ENCODE measurements at places on chromosomes 2 and 18.

GRCh38 chr2:187655001-187655400, 100.8 kb upstream of the TFPI start:
- no peak for DNase-seq

- DNase-seq: no peak
These were observed 8.9 kb downstream of the EDAR start for GRCh38 chr2:108980076-108980475.

GRCh38 chr18:50614838-50615237, 55.0 kb downstream of the MAPK4 start:
- DNase-seq: no peak

- no peak for DNase-seq
These were observed 1.8 kb upstream of the TBR1 start for GRCh38 chr2:161414042-161415033.

DNA sequence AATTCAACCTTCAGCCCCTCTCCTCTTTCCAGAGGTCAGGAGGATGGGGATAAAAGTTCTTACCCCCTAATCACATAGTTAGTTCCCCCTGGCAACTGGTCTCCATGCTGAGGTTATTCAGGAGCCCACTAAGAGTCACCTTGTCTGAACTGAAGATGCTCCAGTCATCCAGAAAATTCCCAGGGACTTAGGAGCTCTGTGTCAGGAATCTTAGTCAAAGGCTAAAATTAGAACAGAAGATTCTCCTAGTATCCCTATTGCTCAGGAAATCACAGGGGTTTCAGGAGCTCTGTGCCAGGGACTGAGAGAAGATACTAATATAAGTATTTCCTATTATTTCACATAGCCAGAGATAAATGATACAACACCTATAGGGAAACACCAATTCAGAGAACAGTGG, 37.3 kb upstream of the LONRF2 start:
- no peak for DNase-seq

DNA sequence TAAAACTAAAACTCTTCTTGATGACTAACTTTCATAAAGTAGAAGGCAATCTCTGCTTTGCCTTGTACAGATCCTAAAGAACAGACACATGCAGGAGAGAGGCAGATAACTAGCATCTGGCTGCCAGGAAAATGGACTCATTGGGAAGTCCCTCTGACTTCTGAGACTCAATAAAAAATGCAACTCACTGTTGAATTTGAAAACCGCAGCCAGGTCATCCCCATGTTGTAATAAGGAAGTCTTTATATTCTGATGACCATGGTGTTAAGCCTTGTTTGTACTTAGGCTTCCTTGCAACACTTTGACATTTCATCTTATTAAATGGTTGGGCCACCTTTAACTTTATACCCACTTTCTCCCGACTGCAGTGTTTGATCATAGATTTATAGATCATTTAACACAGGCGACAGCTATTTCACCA, 375.1 kb upstream of the KCNH7 start:
- no peak for DNase-seq

- no peak for DNase-seq
These were observed 35.4 kb upstream of the HNMT start for GRCh38 chr2:137928547-137929518.

DNA sequence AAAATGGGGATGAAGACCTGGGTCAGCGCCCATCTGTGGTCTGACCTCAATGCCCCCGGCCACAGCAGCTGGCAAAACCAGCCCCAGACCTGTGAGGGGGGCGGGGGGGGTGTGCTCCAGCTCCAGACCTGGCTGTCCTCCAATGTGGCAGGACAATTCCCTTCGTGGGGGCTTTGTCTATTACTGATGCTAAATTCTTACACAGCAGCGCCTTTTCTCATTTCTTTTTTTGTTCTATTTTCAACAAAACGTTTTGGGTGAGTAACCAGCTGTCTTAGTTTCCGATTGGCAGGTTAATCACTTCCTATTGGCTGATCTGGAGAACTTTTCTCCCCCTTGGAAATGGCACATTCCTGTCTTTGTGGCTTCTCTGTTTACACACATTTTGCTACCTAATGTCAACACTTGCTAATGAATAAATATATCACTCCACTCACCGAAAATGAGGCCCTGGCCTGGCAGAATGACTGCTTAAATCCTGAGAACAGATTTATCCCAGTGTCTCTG, 4.4 kb downstream of the SMAD7 start:
- DNase-seq: no peak

DNA sequence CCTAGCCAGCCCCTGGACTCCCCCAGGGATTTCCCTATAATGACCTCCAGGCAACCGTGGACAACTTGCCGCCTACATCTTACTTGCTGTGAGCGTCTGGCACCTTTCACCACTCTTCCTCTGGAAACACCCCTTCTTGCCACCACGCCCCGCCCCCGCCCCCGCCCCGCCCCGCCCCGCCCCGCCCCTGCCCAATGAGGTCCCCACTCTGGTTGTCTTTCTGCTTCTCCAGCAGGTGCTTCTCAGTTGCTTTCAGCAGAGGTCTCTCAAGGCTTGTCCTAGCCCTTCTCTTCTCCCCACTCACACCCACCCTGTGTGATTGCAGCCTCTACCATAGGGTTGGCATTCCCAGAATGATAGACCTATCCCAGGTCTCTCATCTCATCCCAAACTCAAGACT, 214.5 kb downstream of the EN1 start:
- DNase-seq: no peak

DNA sequence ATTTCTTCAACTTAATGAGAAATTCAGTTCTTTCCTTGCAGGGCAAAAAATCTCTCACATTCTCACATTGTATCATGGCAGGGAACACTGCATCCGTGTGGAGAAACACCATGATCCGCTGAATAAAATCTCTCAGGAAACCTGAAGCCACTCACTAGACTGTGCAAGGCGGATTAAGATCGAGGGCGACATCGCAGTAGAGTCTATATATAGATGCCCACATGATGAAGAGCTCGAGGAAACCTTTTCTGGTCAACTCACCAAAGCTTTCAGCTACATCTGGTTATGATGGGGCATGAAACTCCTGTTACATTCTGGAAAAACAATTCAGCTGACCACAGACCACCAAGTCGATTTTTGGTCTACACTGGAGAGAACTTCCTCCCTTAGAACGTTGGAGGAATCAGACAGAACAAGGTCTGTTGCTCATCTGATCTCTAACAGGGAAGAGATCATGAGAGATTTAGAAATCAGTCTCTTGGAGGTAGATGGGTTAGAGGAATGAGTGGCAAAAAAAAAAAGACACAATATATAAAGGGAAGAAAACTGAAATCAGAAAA, 162.9 kb upstream of the ZNF516 start:
- no peak for DNase-seq

DNA sequence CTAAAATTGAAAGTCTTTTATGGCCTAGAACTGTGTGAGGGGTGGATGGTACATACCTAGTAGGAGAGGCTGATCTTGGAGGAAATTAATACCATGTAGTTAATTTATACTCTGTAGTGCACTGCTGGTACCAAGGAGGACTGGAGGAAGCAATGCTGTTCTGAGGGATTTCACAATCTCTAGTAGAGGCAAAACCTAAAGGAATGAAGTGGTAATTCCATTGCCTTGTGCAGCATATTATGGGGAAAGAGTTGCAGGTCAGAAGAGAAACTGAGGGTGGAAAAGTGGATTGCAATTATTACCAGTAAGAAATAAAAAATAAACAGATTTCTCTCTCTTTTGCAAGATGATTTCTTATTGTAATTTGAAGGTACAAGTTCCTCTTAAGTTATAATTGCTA, 2.2 kb downstream of the ABI2 start:
- no peak for DNase-seq

DNA sequence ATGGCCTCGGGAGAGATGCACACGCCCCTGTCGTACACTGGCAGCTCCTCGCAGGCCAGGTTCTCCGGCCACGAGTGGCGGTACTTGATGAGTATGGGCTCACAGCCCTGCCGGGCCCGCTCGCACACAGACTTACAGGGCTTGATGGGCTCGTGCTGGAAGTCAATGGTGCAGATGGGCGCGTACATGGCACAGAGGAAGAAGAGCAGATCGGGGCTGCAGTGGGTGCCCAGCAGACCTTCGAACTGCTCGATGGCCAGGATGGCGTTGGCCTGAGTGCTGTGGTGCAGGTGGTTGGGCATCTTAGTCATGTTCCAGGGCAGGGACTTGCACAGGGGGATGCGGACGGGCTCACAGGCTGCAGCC, 359 bp downstream of the FRZB start:
- no peak for DNase-seq

GRCh38 chr2:40452786-40453185, 896 bp upstream of the SLC8A1 start:
- DNase-seq: no peak

GRCh38 chr2:150759106-150759505, 271.6 kb upstream of the RND3 start:
- no peak for DNase-seq

- DNase-seq: no peak
These were observed 33.9 kb upstream of the SIX2 start for GRCh38 chr2:45043174-45043573.

DNA sequence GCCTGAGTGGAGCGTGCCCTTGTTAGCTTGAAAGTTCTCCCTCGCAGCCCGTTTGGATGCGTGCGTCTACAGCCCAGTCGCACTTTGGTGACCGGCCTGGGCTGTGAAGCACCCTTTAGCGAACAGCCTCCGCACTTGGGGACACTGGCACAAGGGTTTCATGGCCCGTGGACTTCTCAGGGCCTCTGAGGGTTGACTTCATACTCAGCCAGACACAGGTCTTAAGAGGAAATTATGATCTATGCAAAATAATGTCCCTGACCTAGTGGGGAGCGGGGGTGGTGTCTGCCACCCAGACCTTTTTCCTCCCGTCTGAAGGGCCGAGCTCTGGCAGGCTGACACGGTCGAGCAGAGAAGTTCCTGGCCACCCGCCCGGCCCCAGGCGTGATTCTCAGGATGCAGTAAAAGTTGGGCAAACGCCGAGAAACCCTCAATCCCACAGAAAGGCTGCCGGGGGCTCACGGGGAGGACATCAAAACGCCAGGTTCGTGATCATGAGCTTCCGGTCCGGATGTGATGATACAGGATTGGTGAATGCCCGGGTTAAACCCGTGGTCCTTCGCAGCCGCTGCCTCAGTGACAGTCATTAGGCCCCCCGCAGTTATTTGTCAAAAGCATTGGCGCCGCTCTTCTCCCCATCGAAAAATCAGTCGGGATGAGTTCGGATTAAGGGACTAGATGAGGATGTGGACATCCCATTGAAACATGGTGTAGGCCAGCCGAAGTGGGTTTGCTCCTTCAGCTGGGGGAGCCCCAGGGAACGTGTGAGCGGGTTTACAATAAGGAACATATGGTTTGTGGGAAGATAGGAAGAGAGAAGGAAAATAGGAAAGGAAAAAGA, 3.6 kb upstream of the PAX3 start:
- DNase-seq: no peak

DNA sequence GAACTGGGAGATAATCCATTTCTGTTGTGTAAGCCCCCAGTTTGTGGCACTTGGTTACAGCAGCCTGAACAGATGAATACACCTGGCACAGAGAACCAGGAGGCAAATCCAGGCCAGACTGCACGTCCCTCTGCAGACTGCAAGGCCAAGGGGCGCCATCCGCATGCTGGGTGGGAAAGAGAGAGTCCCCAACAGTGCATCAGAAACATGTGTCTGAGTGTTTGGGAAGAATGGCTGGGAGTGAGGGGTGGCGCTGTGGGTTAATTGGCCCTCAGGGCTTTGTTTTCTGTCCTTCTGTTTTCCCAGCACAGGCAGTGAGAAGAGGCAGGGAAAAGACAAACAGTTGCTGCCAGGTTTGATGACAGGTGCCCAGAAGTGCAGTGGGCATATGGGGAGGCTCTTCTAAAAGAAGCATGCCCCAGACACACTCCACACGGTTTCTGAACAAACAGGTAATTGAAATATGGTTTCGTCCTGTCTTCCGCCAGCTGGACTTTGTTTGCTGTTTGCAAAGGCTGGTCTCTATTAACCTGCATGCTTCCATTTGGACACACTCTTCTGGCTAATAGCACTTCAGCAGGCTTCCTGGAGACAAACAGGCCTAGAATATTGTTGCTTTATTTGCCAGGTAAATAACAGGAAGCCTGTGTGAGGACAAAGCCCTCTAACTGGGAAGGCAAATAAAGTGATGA, 43.4 kb upstream of the SEC11C start:
- no peak for DNase-seq

GRCh38 chr2:181552808-181553207, 95.6 kb downstream of the ITGA4 start:
- no peak for DNase-seq

- DNase-seq: no peak
These were observed 6.7 kb upstream of the TNP1 start for GRCh38 chr2:216866515-216867095.

DNA sequence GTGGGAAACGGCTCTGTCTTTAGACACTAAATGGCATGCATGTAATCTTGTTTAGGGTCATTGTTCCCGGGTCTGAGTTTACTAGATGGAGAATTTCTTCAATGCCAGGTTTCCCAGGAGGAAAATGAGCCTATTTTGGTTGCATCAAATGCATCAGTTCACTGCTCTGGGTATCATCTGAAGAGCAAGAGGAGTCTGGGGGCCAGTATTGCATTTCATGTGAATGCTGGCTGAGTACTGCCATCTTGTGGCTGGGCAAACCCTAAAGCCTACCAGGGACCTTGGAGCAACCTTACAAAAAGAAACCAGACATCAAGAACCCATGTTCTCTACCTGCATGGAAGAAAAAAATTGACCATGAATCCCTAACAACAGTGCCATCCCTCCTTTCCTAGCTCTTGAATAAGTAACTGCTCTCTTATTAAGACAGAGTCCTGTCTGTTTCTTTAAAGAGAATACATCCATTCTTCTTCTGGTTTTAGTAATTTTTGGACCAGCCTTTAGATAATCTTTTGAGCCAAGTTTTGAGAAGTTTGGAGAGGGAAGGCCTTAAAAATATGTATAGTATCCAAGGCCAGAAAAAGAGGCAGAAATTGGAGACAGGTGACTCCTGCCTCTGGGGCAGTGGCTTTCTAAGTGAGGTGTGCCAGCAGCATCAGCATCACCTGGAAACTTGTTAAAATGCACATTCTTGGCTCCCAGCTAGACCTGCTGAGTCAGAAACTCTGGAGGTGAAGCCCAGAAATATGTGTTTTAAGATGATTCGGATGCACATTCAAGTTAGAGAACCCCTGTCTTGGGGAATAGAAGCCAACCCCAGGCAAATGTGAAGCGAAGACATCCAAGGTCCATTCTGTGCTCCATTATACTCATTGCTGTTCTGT, 261.0 kb upstream of the CXCR4 start:
- DNase-seq: no peak

DNA sequence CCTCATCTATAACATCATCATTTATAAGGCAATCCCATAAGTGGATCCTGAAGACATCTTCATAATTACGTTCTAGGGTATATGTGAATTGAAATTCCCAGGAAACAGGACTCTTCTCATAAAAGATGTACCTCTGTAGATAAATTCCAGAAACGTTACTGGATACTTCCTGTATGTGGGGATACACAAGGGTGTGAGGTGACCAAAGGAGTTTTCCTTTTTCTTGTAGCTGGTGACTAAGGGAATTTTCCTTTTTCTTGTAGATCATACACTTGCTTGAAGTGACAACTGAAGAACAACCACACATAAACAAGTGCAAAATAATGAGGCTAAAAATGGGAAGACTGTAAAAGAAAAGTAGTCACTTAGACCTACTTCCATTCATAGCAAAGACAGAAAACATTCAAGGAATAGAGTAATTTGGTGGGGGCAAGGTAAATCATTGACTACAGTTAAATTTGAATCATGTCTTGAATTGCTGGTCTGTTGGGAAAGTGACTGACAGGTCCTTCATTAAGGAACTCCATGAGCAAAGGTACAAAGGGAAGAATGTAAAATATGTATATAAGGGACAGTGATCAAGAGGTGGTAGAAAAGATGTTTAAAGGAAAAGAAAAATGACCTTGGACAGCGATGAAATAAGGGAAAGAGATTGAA, 53.2 kb upstream of the UBE2E3 start:
- DNase-seq: no peak

GRCh38 chr2:28166956-28167355, 225.7 kb upstream of the FOSL2 start:
- no peak for DNase-seq
